ENCODE measurements at places on chromosomes 1 and 21.

DNA sequence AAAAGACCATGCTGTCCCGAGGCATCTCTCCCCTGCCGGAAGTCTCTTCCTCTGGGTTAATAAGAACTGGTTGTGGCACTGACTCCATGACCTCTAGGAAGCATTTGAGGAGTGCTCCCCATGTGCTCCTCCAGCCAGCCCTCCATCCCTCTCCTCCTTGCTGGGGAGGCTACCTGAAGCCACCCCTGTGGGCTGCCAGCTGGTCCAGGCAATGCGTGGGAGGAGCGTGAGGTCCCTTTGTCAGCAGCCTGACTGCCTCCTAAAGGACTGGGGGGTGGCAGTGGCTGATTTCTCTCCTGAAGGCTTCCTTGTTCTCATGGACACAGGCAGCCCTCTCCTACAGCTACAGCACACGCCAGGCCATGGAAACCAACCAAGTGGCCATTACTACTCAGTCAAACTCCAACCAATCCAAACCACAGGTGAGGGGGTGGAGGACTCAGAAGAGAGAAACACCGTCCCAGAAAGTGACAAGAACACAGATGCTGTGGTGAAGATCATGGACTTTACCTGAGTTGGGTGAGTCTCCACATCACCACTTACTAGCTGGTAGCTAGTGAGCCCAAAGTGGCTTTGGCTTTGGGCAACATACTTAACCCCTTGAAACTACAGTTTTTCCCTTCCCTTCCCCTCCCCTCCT, 35.2 kb downstream of the NENF start:
- no peak for DNase-seq

DNA sequence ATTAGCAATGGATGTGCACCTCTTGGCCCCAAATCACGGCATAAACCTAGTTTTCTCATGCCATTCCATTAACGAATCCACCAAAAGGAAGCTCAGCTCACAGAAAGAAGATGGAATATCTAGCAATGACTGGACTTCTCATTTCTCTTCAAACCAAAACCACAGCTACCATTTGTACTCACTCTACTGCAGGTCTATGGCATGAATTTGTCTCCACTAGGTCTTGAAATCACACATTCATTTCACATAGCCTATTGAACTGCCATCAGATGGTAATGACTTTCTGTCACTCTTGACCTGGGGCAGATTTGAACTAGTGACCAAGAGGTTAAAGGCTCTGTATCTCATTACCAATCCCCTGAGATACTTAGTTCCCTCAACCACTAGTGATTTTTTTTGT, 382.7 kb downstream of the DPYD start:
- no peak for DNase-seq

DNA sequence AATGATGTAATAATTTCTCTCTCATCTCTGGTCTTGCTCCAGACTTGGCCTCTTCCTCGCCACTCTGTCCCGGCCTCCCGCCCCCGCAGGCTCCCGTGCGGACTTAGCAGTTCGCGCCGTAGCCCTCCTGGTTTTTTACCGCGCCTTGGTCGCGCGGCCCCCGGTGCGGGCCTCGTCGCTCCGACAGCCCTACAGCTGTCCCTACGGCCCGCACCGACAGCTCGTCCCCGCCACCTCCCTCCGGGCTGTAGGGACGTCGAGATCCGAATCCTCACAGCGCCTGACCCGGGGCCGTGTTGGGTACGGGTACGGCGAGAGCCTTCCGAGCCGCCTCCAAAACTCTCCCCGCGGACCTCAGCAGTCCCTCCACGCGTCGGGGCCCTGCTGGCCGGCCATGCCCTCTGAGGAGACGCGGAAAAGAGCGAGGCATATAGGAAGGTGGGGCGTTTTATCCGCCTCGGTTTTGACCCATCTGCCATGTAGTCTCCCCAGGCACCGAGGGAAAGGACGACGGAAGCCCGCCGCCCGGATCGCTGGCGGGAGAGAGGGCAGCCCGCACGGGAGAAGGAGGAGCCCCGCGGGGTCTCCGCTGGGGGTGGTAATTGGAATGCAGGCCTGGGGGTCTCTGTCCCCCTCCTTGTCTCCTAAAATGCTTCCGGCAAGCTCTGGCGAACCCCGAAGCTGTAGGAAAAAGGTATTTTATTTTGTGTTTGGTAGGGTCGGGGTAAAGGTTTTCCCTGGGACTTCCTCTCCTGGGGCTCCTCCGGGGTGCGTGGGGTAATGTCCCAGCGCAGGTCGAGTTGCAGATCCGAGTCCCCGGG, 3.3 kb downstream of the LHX4 start:
- peak; percentile 14 for DNase-seq

DNA sequence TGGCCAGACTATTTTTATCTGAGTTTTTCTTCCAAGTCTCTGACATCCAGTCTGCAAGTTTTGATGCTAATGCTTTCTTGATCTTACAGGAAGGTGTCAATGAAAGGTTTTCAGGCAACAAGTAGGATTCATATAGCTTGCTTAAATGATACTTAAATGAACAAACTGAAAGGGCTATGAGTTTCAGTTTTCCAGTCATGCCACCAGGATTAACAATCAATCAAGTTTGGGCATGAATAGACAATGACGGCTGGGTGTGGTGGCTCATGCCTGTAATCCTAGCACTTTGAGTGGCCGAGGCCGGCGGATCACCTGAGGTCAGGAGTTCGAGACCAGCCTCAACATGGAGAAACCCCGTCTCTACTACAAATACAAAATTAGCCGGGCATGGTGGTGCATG, 34.3 kb upstream of the SLC16A1 start:
- no peak for DNase-seq

GRCh38 chr1:87428883-87429282, 100.2 kb downstream of the LMO4 start:
- no peak for DNase-seq

DNA sequence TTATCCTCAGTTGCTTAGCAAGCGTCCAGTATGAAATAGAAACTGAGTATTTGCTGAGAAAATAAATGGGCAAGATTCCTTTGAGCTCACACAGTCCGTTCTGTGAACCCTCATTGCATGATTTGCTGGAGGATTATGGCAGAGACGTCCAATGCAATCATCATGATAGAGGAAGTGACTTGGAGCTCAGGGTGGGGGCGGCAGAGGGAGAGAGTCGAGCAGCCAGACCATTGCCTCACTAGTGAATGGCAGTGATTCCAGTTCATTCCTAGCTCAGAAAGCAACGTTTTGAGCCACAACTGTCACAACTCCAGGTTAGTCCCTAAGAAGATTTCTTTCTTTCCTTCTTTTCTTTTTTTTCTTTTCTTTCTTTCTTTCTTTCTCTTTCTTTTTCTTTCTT, 27.5 kb upstream of the COL9A2 start:
- no peak for DNase-seq

All from stimulated activated CD4-positive, alpha-beta T cell treated with anti-CD3 and anti-CD28 coated beads, Interleukin-2, amount 100 ng/mL, for 24 hours (primary cell).